ENCODE measurements at places on chromosomes 1 and 21. TPM values are rescaled to one million over a fixed set of nuclear protein-coding genes. Genes with fewer than 3 reads are reported as not detected.

RHD gene
- total RNA-seq, result 0.50 TPM

SPATA17 gene
- total RNA-seq, result 28.8 TPM

GRCh38 chr1:915295-916172 is 8.2 kb upstream of the SAMD11 start:
- H3K4me3 ChIP-seq, result no peak overlapping the region
- no peak overlapping the region for H3K27ac ChIP-seq
- no peak for DNase-seq
- H3K27me3 ChIP-seq, result no peaks in the 10 kb centered on the region
- peaks cover 15% of the 10 kb centered on the region for H3K4me1 ChIP-seq

DNA sequence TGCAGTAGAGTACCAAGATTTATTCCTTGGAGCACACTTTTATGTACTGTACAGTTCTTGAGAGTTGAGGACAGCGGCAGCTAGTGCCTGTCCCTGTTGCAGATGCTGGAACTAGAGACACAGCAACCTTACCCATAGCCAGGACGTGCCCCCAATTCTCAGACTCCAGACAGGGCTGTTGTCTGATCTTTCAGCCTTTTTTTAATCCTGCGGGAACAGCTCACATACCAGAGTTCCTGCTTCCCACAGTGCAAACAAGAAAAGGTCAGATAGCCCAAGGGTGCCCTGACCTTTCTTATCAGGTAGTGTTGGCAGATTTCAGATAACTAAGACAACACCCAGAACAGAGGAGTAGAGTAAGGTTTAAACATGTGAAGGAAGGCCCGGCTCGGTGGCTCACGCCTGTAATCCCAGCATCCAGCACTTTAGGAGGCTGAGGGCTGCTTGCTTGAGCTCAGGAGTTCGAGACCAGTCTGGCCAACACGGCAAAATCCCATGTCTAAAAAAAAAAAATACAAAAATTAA is 78.5 kb downstream of the DOP1B start:
- H3K36me3 ChIP-seq, result no peaks in the 10 kb centered on the region
- no peak overlapping the region for H3K27ac ChIP-seq

All from testis (tissue), 5 donors.